ENCODE measurements at places on chromosomes 11 and 22.

GRCh38 chr22:19880786-19881569 is 26.3 kb upstream of the GNB1L start:
- no peak for DNase-seq

- no peak for DNase-seq
Measured at GRCh38 chr22:43363315-43364168, 20.4 kb upstream of the SCUBE1 start.

- DNase-seq, result no peak
Measured at GRCh38 chr11:70915158-70915985, 337.0 kb downstream of the SHANK2 start.

GRCh38 chr11:93740031-93740729 is 1.1 kb downstream of the TAF1D start:
- DNase-seq, result peak; percentile 19

DNA sequence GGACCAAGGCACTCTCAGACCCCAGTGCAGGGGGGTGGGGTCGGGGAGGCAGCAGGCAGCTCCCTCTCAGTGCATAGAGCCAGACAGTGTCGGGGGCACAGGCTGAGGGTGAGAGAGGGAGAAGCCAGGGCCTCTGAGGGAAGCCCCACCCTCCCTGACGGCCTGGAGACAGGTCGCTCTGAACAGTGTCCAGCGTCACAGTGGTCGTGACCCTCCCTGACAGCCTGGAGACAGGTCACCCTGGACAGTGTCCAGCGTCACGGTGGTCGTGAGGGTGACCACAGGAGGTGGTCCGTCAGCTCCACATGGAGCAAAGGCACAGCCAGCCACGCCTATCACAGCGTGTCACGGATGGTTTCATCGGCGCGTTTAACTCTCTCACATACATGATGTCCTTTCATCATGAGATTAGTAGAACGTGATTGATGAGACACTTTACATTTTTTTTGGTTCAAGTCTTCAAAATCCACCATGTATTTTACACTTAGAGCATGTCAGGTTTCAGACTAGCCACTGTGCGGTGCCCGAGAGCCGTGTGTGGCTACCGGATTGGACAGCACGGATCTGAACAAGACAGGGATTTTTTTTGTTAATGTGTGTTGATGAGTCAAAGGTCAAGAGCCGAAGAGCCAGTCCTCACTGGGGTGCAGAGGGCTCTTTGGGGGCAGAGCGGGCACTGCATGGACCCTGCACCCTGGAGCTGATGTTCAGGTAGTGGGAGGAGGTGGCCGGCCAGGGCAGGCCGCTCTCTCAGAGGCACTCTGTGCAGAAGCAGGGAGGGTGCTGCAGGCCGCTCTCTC is 23.9 kb upstream of the PANX2 start:
- DNase-seq, result no peak

- DNase-seq, result no peak
Measured at GRCh38 chr11:37721485-37721884, 1123.4 kb upstream of the RAG2 start.

GRCh38 chr22:22820626-22821025 is 67.0 kb upstream of the IGLL5 start:
- no peak for DNase-seq

DNA sequence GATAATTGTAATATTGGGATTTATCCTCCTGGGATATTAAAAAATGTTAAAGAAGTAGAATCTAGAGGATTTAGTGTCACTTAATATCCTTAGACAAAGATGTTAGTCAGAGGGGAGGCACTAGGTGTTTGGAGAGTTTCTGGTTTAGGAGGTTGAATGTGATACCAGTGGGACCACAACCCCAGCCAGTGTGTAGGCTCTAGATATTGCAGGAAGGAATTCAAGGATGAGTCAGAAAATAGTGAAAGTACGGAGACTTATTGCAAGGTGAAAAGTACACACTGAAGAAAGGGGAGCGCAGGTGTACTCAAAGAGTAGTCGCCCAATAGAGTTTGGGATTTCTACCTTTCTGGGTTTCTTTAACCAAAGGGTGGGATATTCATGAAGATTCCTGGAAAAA is 5.7 kb upstream of the TMEM41B start:
- no peak for DNase-seq

DNA sequence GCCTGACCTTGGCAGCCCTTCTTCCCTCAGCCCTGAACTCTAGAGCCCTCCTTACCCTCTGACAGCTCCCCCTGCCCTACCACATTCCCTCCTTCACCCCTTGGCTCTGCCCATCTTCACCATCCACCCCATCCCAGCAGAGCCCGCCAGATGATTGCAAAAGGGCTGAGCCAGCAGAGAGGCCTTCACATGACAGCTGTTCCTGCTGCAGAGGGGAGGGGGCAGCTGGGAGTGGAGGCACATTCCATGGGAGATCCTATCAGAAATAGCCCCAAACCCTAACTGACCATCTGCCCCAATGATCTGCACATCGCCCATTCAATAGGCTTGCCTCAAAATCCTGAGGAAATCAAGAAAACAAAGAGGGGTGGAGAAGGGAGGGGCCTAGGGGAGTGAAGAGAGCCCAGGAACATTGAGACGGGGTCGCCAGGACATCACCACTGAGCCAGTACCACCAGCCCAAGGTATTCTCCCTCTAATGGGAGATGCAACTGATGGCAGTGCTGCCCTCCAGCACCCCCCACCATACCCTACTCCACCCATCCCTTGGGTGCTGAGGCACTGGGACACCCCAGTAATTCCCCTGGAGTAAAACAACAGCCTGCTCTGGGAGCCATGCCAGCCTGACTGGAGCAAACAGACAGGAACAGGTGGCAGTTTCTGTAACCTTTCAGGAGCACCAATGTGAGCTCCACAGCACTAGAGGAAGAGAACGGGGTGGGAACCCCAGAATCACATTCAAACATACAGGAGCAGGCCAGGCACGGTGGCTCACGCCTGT is 8.0 kb upstream of the AHNAK start:
- no peak for DNase-seq

- no peak for DNase-seq
Measured at GRCh38 chr11:7936615-7937014, 4.9 kb downstream of the OR10A3 start.

GRCh38 chr11:84292006-84292405 is 1005.8 kb upstream of the CCDC90B start:
- DNase-seq, result no peak

DNA sequence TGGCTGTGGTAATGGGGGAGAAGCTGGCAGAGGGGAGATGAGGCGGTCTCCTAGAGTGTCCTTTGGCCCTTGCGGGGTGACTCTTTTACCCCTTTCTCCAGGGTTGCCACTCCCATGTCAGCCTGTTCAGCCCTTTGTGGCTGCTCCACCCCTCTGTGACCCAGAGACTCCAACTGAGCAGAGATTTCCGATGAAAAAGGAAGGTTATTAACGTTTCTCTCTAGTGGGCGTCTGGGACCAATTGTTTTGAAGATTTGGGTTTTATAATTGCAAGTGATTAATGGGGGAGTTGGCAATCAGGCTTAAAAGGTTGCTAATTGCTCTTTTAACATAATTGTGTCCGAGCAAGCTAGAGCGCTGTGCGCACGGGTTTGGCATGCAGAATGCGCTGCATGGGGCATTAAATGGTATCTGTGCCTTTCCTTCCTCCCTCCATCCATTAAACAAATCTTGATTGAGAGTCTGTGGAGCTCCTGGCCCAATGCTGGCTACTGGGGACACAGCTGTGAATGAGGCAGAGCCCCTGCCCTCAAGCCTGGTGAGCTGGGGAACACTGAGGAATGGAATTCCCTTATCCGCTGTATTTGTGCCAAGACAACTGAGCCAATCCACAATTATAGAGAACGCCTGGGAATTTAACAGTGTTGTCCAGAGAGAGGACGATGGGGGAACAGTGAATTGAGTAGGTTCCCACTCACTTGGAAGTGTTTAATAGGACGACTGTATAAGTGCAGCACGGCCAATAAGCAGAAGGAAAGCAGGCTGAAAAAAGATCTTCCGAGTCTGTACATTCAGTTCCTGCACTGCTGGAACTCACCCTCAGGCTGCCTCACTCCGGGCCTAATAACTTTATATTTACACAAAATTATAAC is 295.9 kb downstream of the MIAT start:
- DNase-seq, result no peak

- DNase-seq, result no peak
Measured at GRCh38 chr11:4095509-4096230, 1.1 kb downstream of the RRM1 start.

GRCh38 chr22:44623771-44624510 is 78.1 kb upstream of the PRR5 start:
- no peak for DNase-seq

- DNase-seq, result no peak
Measured at GRCh38 chr22:17890245-17890671, 116.0 kb upstream of the BID start.

DNA sequence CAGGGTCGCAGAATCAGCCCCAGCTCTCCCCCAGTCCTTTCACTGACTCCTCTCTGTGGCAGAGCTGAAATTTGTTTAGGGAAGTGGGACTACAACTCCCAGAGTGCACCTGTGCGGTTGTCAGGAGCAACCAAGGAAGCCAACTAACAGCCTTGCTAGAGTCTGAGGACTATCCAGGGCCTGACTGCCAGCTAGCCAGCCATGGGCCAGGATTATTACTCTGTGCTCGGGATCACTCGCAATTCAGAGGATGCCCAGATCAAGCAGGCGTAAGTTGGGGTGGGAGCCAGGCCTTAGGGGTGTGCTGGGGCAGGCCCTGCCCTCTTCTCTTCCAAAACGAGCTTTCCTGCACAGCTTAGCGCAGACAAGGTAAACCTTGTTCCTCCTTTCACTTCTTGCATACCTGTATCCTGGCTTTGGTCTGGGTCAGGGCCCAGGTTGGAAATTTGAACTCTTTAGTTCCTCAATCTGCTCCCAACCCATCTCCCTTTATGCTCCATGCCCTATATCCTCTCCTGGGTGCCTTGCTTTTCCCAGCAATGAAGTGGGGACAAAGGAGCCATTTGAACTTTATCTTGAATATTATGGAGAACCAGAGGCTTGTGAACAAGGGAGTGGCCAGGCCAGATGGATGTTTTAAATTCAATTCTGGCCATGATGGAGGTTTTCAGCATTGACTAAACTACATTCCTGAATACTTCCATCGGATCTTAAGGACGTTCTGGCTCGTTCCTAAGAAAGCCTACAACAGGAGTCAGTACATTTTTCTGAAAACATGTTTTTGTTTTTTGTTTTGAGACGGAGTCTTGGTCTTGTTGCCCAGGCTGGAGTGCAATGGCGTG is at the start of gene DNAJB13:
Gene DNAJB13 (plus strand): TSS at position 158 of the 842 bp plus-strand sequence. CDS start 44 bp downstream, at position 202.
- no peak for DNase-seq

Measured in stimulated activated CD4-positive, alpha-beta T cell treated with anti-CD3 and anti-CD28 coated beads, Interleukin-12 subunit alpha, Interleukin-12 subunit beta, amount 100 ng/mL, for 24 hours (primary cell).